Activated naive CD4-positive, alpha-beta T cell treated with anti-CD3 and anti-CD28 coated beads, Interleukin-2, amount 10 ng/mL, durations not matched to agents 7 days and 5 days (primary cell): ENCODE measurements at places on chromosomes 5 and 9.

GRCh38 chr5:11449217-11449616 lies 455.0 kb downstream of the CTNND2 start:
- DNase-seq = no peak
- H3K27ac ChIP-seq = no peak overlapping the region
- H3K4me3 ChIP-seq = no peak overlapping the region

DNA sequence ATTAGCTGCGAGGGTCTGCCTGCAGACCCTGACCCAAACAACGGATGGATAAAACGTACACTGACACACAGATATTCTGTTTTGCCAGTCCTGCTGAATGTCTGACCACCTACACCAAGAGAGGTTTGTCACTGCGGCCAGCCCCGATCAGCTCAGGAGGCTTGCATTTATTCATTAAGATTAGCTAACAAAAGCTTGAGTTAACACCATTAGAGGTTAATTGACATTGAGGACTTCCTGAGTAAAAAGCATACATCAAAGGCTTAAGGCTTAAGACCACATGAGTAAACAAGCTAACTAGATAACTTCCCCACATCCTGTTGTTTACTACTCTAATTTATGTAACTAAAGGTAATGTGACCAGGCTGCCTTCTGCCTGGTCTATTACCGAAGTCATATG lies 198.1 kb upstream of the TRPC7 start:
- no peaks in the 10 kb centered on the region for H3K27me3 ChIP-seq
- no peaks in the 10 kb centered on the region for H3K4me1 ChIP-seq
- H3K4me3 ChIP-seq = no peak overlapping the region
- no peak overlapping the region for H3K27ac ChIP-seq

DNA sequence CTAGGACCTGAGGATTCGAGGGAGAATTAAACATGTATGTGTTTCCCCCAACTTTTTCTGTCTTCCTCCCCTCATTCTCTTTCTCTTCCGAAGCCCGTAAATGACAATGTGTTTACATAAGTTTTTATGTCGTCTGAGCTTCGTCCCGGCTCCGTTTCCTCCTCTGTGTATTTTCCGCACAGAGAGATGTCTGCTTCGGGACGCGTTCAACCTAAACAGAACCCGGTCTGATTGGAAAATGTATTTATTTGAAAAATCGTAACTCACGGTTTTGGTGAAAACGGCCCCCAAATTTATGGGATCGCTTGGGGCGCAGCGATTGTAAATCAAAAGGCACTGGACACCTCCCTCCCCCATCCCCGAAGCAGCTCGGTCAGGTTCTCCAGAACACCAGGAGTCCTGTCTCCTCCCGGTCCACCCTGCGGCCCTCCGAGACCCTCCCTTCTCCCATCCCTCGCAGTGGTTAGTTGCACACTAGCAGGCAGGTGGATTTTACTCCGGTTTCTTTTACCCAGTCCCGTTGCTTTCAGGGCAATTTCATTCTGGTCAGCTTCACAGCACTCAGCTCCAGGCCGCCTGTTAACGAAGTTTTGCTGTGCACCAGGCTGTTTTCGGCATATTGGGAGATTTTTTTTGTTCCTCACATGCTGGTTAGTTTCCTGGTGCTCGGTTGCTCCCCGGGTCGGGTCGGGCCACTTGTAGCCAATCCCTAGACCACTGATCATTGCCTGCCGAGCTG lies 5.8 kb upstream of the HAND1 start:
- H3K27me3 ChIP-seq = peaks cover 91% of the 10 kb centered on the region
- no peak overlapping the region for H3K27ac ChIP-seq
- H3K4me3 ChIP-seq = no peak overlapping the region

DNA sequence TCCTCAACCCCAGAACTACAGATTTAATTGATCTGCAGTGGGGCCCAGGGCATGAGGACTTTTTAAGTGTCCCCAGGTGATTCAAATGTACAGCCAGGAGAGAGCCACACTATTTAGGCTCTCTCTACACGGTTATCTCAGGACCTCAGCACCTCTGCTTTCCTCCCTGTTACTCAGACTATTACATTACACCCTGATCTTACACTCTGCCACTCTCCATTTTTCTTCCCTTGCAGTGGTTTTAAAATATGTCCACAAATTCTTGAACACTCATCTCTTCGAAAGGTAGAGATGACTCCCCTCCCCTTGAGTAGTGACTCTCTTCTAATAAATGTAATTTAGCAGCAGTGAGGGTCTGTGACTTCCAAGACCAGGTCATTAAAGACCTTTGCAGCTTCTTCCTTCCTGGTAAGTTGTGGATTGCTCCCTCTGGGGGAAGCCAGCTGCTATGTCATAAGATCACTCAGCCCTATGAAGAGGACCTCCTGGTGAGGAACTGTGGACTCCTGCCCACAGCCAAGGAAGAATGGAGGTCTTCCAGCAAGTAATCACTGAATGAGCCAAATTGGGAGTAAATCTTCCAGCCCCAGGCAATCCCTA lies 87.5 kb upstream of the SSBP2 start:
- H3K36me3 ChIP-seq = no peaks in the 10 kb centered on the region
- DNase-seq = peak; percentile 49
- no peak overlapping the region for H3K4me3 ChIP-seq
- H3K4me1 ChIP-seq = no peaks in the 10 kb centered on the region
- H3K27me3 ChIP-seq = peaks cover 4% of the 10 kb centered on the region

DNA sequence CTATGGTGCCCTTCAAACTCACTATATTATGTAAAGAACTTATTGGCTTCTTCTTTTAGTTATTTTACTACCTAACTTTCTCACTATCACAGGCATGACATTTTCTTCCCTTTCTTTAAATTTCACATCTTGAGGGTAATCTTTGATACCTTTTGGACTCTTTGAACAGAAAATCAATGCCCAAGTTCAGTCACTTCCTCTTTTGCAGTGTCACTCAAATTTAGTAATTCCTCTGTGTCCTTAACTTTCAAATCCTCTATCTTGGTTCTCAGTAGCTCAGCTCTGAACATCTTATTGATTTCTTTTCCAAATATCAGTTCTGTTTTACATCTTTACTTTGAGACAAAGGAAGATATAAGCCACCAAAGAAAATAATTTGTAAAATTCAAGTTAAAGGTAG lies 25.5 kb downstream of the CNTLN start:
- no peak overlapping the region for H3K27ac ChIP-seq
- H3K27me3 ChIP-seq = no peaks in the 10 kb centered on the region
- no peaks in the 10 kb centered on the region for H3K4me1 ChIP-seq
- DNase-seq = no peak
- no peak overlapping the region for H3K4me3 ChIP-seq
- H3K36me3 ChIP-seq = no peaks in the 10 kb centered on the region

GRCh38 chr5:102815084-102815483 lies 60.0 kb downstream of the PAM start:
- no peaks in the 10 kb centered on the region for H3K36me3 ChIP-seq
- no peak overlapping the region for H3K4me3 ChIP-seq
- H3K27ac ChIP-seq = no peak overlapping the region
- peaks cover 8% of the 10 kb centered on the region for H3K4me1 ChIP-seq
- no peaks in the 10 kb centered on the region for H3K27me3 ChIP-seq

DNA sequence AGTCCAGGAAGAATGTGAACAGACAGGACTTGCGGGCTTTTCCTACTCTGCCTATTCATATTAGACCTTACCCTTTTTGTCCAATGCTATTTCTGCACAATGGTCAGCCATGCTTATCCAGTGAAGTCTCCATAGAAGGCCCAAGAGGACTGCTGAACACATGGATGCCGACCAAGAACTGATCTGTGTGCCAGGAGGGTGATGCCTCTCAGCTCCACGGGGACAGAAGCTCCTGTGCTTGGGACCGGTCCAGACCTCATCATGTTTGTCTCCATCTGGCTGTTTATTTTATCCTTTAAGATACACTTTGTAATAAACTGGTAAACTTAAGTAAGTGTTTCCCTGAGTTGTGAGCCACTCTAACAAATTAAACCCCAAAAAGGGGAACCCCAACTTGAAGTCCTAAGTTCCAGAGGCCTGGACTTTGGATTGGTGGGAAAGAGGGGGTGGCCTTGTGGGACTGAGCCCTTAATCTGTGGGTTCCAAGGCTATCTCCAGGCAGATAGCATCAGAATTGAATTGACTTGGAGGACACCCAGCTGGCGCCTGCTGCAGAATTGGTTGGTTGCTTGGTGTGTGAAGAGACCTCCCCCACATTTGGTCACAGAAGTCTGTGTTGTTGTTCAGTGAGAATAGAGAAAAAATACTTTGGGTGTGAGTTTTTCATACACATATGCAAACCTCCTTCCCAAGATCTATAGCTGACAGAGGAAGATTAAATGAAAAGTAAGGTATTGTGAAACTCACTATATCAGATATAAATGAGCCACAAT lies 57.9 kb upstream of the ANKH start:
- no peaks in the 10 kb centered on the region for H3K36me3 ChIP-seq
- DNase-seq = no peak
- no peak overlapping the region for H3K27ac ChIP-seq
- H3K4me3 ChIP-seq = no peak overlapping the region
- peaks cover under 1% of the 10 kb centered on the region for H3K27me3 ChIP-seq

- no peaks in the 10 kb centered on the region for H3K36me3 ChIP-seq
- H3K27ac ChIP-seq = no peak overlapping the region
- no peaks in the 10 kb centered on the region for H3K4me1 ChIP-seq
- no peak for DNase-seq
Observed at GRCh38 chr5:107247427-107247826, 423.3 kb downstream of the EFNA5 start.

DNA sequence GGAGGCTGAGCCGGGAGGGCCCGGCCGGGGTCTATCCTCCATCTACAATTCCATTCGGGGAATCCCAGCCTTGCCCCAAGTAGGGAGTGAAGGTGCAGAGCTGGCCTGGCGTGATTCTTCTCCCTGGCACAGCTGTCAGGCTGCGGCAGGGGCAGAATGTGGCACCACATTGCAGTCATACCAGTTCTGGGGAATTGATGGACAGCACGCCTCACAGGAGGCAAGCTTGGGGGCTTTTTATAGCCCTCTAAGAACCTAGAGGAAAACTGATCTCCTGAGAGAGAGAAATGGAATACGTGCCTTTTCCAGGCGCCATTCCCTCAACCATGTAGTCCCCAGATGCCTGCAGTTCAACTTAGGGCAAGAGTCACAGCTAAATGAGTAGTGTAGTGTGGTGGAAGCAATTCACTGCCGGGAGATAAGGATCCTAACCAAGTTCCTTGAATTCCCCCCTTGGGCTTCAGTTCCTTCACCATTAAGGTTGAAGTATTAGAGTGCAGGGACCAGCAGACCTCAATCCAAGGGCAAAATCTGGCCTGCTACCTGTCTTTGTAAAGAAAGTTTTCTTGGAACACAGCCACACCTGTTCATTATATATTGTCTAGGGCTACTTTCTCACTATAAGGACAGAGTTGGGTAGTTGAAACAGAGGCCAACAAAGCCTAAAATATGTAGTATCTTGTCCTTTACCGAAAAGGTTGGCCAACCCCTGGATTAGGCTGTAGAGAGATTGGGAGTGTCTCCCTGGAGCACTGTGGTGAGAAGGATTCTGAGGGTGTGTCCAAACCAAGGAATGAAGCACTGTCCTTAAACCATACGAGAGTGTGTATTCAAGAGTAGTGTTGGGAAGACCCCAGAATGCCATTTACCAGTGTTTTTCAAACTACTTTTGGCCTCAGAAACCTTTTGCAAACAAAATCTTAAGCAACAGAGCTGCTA lies 10.6 kb downstream of the AFAP1L1 start:
- DNase-seq = no peak
- H3K36me3 ChIP-seq = no peaks in the 10 kb centered on the region
- H3K4me3 ChIP-seq = no peak overlapping the region
- no peaks in the 10 kb centered on the region for H3K4me1 ChIP-seq
- peaks cover 25% of the 10 kb centered on the region for H3K27me3 ChIP-seq
- H3K27ac ChIP-seq = no peak overlapping the region

GRCh38 chr5:141149812-141150211 lies at the start of gene PCDHB6:
Gene PCDHB6 (plus strand): TSS chr5:141150057. CDS start chr5:141150258, 201 bp downstream.
- H3K27ac ChIP-seq = no peak within 1 kb of the TSS
- H3K27me3 ChIP-seq = peaks cover 24% of the 10 kb centered on the region
- H3K36me3 ChIP-seq = peaks cover 5% of the 10 kb centered on the region
- no peaks in the 10 kb centered on the region for H3K4me1 ChIP-seq
- no peak within 1 kb of the TSS for H3K4me3 ChIP-seq
- DNase-seq = no peak

DNA sequence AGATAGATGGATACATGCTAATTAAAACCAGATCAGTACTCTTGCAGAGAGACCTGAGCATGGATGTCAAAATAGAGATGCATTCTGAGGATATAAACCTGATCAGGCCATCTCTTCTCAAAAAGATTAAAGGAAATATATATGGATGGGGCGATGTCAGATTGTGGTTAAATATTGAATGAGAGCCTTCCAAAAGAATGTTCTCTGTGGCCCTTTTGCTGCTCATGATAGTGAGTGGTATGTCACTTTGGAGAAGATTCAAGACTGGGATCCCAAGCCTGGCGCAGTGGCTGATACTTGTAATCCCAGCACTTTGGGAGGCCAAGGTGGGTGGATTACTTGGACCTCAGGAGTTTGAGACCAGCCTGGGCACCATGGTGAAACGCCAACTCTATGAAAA lies 20.5 kb downstream of the ZNF131 start:
- H3K4me3 ChIP-seq = no peak overlapping the region
- H3K4me1 ChIP-seq = peaks cover 29% of the 10 kb centered on the region
- H3K27me3 ChIP-seq = no peaks in the 10 kb centered on the region
- no peak overlapping the region for H3K27ac ChIP-seq

GRCh38 chr9:38194870-38195269 lies 125.8 kb upstream of the SHB start:
- peaks cover 3% of the 10 kb centered on the region for H3K27me3 ChIP-seq
- H3K4me1 ChIP-seq = no peaks in the 10 kb centered on the region
- H3K4me3 ChIP-seq = no peak overlapping the region
- DNase-seq = no peak
- H3K36me3 ChIP-seq = no peaks in the 10 kb centered on the region
